ENCODE measurements at places on chromosomes 2 and 18. TPM values are rescaled to one million over a fixed set of nuclear protein-coding genes. Genes with fewer than 3 reads are reported as not detected.

- H3K36me3 ChIP-seq: peaks cover 64% of the 10 kb centered on the region
- H3K27me3 ChIP-seq: no peaks in the 10 kb centered on the region
- H3K4me3 ChIP-seq: no peak overlapping the region
Observed at GRCh38 chr2:240128608-240129145, 7.4 kb downstream of the COPS9 start.

DNA sequence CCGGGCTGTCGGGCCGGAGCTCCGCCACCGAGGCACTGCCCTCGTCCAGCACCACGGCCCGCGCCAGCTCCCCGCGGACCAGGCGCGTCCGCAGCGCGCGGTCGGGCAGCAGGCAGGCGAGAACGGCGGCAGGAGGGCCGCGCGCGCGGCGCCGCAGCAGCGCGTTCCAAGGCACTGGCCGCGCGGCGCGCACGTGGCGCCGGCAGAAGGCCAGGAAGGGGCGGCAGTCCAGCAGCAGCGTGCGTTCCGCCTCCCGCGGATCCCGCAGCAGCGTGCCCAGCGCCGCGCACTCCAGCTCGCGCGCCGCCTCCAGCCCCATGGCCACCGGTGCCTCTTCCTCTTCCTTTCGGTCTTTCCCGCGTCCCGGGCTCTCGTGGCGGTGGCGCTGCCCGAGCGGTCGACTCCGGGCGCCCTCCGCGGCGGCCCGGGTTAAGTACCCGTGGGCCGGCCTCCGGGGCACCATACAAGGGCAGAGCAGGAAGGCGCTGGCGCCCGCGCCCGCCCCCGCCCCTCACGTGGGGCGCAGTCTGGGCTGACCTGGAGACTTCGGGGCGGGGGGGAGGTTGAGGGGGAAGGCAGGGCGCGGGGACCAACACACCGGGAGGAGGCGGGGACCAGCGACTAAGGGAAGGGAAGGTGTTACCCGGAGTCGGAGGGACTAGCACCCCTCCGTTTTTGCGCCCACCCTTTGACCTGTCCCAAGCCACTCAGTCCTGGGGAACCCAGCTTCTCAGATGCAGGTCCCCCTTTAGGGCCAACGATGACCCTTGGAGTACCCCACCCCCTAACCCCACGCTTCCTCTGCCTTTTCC lies at the start of gene DUSP2:
TSS of gene DUSP2 (minus strand) at position 405 of the 812 bp plus-strand sequence. CDS start at position 319, 86 bp downstream.
- DNase-seq: peak; percentile 83
- no peaks in the 10 kb centered on the region for H3K27me3 ChIP-seq
- H3K4me3 ChIP-seq: peak within 1 kb of the TSS; percentile 69
- H3K4me1 ChIP-seq: peaks cover 54% of the 10 kb centered on the region

- H3K36me3 ChIP-seq: no peaks in the 10 kb centered on the region
- DNase-seq: no peak
- H3K27ac ChIP-seq: no peak overlapping the region
- H3K27me3 ChIP-seq: no peaks in the 10 kb centered on the region
Observed at GRCh38 chr2:21181957-21182356, 58.2 kb downstream of the TDRD15 start.

- no peak overlapping the region for H3K4me3 ChIP-seq
- H3K27me3 ChIP-seq: no peaks in the 10 kb centered on the region
- no peaks in the 10 kb centered on the region for H3K4me1 ChIP-seq
- no peak for DNase-seq
- no peaks in the 10 kb centered on the region for H3K36me3 ChIP-seq
- no peak overlapping the region for H3K27ac ChIP-seq
Observed at GRCh38 chr2:144015655-144016245, 504.2 kb downstream of the ZEB2 start.

OBSL1 gene
- total RNA-seq: 43.2 TPM

- H3K4me3 ChIP-seq: no peak overlapping the region
- no peaks in the 10 kb centered on the region for H3K27me3 ChIP-seq
Observed at GRCh38 chr18:13973061-13973575, 57.8 kb upstream of the MC2R start.

- H3K36me3 ChIP-seq: no peaks in the 10 kb centered on the region
- peaks cover 4% of the 10 kb centered on the region for H3K4me1 ChIP-seq
- H3K27ac ChIP-seq: no peak overlapping the region
- no peaks in the 10 kb centered on the region for H3K27me3 ChIP-seq
- no peak for DNase-seq
Observed at GRCh38 chr2:202133909-202134265, 60.8 kb downstream of the KIAA2012 start.

GRCh38 chr2:154898269-154898668 lies 199.8 kb downstream of the KCNJ3 start:
- no peak for DNase-seq
- no peaks in the 10 kb centered on the region for H3K36me3 ChIP-seq
- H3K4me1 ChIP-seq: no peaks in the 10 kb centered on the region
- no peaks in the 10 kb centered on the region for H3K27me3 ChIP-seq
- H3K4me3 ChIP-seq: no peak overlapping the region
- H3K27ac ChIP-seq: no peak overlapping the region

- no peaks in the 10 kb centered on the region for H3K36me3 ChIP-seq
- H3K4me1 ChIP-seq: peaks cover 7% of the 10 kb centered on the region
- no peak overlapping the region for H3K27ac ChIP-seq
- no peak overlapping the region for H3K4me3 ChIP-seq
- H3K27me3 ChIP-seq: peaks cover 13% of the 10 kb centered on the region
Observed at GRCh38 chr2:170409164-170409535, 231.2 kb downstream of the MYO3B start.
